NCI-H2227 treated with DMSO at 0.1 percent for 48 hours (cell line): ENCODE measurements at places on chromosomes 2 and 18.

- no peak for DNase-seq
Measured at GRCh38 chr2:217462121-217462520, 540.7 kb downstream of the TNS1 start.

DNA sequence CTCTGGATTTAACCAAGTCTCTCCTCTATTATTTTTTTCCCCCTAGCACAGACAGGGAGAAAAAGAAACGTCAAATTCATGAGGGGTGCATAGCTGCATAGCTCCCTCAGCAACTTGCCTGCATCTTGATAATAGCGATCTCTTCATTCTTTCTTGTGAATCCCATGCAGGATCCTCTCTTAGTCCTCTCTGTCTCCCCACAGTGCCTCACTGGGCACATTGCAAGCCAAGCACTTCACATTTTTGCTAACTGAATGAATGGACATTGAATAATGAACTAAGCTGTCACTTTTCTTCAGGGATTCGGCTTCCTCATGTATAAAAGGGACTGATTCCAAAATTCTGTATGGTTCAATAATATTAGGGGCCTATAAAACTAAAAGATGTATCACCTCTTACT lies 2.9 kb upstream of the EPB41L3 start:
- no peak for DNase-seq

DNA sequence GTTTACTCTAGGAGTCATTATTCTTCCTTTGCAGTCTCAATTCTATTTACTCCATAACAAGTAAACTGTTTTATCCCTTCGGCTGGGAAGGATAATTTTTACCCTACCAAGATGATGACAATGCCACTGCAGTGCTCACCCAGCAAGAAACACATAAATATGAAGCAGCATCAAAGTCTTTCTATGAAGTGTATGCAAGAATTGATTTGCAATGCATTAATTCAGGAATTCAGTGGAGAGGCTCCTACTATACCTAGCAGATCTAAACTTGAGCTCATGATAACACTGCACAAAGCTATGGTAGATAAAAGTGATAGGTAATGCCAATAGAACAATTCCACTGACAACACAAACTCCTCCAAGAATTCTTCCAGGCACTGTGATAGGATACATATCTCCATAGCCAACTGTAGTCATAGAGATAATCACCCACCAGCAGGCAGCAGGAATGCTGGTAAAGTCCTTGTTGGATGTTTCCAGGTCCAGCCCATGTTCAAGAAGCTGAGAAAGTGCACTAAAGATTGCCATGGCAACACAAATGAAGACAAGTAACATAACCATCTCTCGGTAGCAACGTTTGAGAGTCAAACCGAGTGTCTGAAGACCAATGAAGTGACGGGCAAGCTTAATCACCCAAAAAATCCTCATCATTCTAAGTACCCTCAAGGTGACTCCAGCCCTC lies 49.9 kb downstream of the KCNG3 start:
- no peak for DNase-seq

GRCh38 chr2:140270224-140270623 lies 1490.0 kb upstream of the NXPH2 start:
- no peak for DNase-seq

GRCh38 chr18:35862119-35862640 lies 110.3 kb upstream of the RMP24 start:
- no peak for DNase-seq

DNA sequence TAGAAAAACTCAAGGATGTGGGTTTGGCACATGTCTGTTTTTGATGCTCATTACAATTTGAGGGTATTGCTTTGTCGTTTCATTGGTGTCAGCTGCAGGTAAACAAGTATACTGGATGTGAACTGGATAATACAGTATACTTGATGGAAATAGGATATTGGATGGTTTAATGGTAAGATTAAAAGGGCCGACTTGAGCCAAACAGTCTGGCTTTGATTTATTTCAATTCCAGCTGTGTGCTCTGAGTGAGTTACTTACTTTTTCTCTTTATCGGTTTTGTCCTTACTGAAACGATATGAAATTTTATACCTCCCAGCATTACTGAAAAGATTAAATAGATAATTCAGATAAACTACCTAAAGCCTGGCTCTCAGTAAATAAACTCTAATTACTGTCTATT lies 227.6 kb downstream of the ASXL3 start:
- no peak for DNase-seq

- DNase-seq = no peak
Measured at GRCh38 chr2:232022718-232023117, 61.2 kb downstream of the DIS3L2 start.

DNA sequence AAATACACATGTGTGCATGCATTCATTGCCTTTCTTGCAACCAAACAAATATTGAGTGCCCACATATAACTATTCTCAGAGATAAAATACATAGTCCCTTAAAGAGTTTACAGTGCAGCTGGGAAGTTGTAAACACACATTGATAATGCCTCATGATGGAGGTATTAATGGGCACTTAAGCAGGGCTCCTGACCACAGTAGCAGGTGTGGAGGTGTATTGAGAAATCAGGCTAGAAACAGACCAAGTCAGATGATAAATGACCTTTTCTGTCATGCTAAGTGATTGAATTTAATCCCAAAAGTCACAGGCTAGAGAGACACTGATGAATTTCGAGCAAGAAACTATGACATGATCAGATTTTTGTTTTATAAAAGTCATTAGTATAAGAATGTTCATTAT lies 157.7 kb downstream of the ZNF385B start:
- no peak for DNase-seq

- DNase-seq = no peak
Measured at GRCh38 chr18:55073116-55073515, 113.9 kb upstream of the CCDC68 start.

- DNase-seq = no peak
Measured at GRCh38 chr2:27152796-27153464, 4.1 kb downstream of the TCF23 start.

GRCh38 chr2:23480957-23481797 lies 96.2 kb downstream of the KLHL29 start:
- DNase-seq = no peak

DNA sequence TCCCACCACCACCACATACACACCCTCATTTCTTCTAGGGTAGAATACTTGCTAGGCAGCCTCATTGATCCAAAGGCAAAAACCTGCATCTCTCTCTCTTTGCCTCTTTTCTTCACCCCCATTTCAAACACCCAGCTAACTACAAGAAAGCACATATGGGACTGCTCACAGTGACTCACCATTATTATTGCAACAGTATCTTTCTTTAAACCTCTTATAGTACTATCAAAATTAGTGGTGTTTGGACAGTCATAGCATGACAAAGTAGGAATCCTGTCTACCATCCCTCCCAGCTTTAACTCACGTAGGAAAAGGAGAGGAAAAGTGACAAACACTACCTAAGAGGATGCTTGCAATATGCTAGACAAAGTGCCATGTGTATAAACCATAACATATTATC lies 422.5 kb upstream of the CRIM1 start:
- no peak for DNase-seq

DNA sequence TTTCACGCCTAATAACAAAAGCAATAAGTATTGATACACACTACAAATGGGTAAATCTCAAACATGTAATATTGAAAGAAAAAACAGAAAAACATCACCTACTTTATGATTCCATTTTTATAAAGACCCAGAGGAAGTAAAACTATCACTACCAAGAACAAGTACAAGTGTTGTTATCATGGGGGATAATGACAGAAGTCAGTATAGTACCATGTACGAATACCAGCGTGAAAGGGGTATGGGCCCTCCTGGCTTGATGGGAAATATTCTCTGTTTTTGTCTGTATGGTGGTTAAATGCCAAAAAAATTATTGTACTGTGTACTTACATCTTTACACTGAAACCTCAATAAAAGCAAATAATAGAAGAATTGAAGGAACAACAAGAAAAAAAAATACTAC lies 665.7 kb downstream of the TMEM182 start:
- no peak for DNase-seq

DNA sequence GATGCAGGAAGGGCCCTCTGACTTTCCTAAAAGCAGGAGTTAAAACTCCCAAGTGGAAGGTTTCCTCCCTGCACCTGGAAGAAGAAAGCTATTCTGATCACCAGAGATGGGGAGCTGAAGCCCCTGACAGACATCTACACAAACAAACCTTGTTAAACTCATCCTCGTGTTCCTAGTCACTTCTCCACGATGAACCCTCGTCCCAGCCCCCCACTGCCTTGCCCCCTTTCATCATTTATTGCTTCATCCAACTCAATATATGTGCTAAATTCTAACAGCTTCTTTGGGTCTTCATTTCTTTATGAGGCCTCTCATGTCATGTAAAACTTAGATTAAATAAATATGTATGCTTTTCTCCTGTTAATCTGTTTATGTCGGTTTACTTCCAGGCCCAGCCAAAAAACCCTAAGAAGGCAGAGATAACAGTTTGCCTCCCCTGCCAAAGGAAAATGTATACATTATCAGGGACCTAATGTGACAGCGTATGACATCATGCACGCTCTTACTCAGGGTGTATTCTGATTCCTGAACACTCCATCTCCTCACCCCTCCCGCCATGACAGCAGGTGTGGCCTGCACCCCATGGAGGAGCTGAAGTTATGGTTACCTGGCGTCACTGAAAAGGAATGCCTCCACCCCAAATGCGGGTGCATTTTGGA lies 287.2 kb downstream of the STK39 start:
- no peak for DNase-seq

- DNase-seq = no peak
Measured at GRCh38 chr2:237863102-237863511, 3.7 kb downstream of the RAMP1 start.

DNA sequence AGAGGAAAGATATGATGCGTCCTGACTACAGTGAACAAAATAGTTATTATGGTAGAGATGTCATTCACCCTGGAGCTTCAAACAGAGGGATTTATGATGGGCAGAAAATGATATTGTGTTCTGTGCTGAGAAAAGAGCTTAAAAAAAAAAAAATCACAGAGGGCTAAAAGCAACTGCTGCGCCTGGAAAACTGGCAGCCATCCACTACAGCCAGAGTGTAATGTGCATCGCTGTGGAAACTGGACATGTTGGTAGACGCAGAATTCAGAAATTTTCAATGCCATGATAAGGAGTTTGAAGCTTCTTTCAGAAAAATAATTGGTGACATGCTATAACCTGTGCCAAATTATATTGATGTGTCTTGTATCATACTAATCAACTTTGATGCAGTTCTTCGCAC lies 122.9 kb upstream of the SOX11 start:
- DNase-seq = no peak

GRCh38 chr2:236240228-236240990 lies 23.8 kb downstream of the ASB18 start:
- no peak for DNase-seq

GRCh38 chr18:78517973-78518372 lies 461.6 kb upstream of the SALL3 start:
- no peak for DNase-seq
